ENCODE measurements at places on chromosomes 7 and 10. TPM values are rescaled to one million over a fixed set of nuclear protein-coding genes. Genes with fewer than 3 reads are reported as not detected.

- peak; percentile 2 for DNase-seq
Measured at GRCh38 chr7:99990460-99990852, 14.6 kb upstream of the AZGP1 start.

The CYP3A4 gene
- 0.46 TPM for polyA plus RNA-seq

DNA sequence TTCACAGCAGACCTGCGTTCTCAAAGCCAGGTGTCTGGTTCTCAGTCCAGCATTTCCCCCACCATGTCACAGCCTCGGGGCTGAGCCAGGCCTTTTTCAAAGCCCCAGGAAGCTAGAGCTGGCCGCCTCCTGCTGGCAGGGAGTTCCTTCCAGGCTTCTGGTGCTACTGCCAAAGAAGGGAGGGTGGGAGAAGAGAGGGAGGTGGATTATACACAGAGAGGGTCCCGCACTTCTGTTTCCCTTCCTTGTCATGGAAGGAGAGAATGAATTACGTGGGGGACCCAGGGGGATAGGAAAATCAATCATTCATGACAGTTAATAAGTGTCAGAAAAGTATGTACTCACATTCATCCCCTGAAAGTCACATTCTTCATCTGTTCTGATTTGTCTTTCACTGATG, 600 bp upstream of the LGI1 start:
- no peak for DNase-seq

GRCh38 chr7:30971440-30971839, 7.7 kb downstream of the GHRHR start:
- no peak for DNase-seq

The RELN gene
- 20.0 TPM for polyA plus RNA-seq

- peak; percentile 61 for DNase-seq
Measured at GRCh38 chr10:59907918-59908807, 1.8 kb upstream of the CCDC6 start.

DNA sequence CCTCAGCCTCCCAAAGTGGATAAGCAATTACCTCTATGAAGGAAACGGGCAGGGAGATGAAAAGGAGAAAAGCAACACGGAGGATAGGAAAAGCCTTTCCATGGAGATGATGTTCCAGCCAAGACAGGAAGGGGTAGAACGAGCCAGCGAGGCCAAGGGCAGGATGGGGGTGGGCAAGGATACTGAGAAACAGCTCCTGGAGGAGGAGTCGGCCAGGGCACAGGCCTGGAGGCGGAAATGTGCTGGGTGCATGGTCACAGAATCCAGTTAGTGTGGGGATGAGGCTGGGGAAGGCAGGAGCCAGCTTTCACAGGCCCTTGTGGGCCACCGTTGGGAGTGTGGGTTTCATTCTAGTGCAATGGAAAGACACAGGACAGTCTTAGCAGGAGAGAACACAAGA, 162.6 kb downstream of the JAZF1 start:
- DNase-seq, result no peak

- no peak for DNase-seq
Measured at GRCh38 chr10:117441361-117441760, 66.1 kb upstream of the PDZD8 start.

GRCh38 chr7:6709808-6710207, 3.1 kb upstream of the ZNF12 start:
- DNase-seq, result no peak

DNA sequence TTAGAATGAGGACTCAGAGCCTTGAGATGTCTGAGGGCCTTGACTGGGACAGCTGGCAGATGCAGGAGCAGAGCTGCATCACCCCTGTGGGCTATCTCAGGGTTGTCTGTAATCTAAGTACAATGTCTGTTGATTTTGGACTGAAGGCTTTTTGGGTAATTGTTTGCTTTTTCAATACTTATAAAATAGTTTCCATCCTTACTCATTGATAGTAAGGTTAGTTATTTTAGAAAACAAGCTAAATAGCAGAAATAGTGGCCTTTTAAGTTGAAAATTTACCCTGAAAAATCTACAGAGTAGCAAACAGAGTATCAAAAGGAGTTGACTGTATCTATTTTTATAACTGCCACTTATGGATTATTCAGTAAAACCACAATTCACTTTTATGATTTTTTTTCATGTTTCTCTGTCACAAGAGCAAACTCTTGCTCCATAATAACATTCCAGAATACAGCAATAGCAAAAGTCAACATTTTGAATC, 179.7 kb downstream of the CFTR start:
- no peak for DNase-seq
